Colonic mucosa (tissue), 4 donors: ENCODE measurements at places on chromosomes 2 and 18. TPM values are rescaled to one million over a fixed set of nuclear protein-coding genes. Genes with fewer than 3 reads are reported as not detected.

- DNase-seq, result no peak
Measured at GRCh38 chr2:210456571-210456970, 20.0 kb downstream of the LANCL1 start.

DNA sequence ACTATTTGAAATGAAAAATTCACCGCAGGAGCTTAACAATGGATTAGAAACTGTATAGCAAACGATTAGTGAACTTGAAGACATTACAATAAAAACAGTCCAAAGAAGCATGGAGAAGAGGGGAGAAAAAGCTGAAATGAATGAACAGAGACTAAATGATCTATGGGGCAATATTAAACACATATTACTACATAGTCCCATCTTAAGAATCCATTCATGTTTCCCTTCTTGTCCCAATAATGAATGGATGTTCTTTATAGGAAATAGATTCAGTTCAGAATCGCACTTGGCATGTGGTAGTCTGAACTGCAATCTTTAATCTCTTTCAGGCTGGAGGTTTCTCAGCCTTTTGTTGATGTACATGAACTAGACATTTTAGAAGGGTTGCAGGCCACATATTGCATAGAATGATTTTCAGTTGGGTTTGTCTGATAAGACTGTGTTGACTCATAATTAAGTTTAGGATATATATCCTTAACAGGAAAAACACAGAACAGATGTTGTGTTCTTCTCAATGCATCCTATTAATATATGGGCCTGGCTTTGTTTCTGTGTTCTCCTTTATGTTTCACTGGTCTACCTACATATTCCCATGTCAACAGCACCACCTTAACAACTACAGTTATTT, 27.9 kb downstream of the CCDC88A start:
- no peak for DNase-seq

MLPH gene
- total RNA-seq, result 87.9 TPM

LCT gene
- 0.08 TPM for total RNA-seq

GRCh38 chr18:37252854-37253393, 312.7 kb downstream of the CELF4 start:
- DNase-seq, result no peak

DNA sequence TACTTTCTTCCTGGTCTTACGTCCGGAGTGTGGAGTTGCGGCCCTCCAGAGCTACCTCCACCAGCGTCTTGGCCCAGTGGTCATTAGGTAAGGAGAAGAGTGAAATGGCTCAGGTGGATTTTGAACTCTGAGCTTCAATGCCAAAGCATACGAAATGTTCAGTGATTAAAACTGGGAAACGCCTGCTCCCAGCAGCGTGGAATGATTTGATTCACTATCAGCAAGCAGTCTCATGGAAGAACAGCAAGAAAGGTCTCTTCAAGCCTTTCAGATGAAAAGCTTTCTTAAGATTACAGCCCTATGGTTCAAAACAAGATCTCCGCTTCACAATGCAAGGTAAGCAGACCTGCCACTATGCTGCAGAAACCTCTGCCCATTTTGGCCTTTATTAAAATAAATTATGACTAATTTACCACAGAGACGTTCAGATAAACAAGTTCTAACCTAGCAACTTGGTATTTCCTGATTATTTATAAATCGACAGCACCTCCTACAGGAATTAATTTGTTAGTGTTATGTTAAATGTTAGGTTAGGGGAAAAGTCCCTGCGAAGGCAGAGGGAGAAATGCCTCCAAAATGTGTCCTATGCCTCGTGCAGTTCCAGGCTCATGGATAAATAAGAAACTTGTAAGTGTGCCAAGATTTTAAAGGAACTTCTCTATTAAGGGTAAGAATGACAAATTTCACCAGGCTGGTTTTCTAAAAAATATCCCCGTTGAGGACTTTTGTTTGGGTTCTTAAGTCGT, 10.1 kb downstream of the SP9 start:
- no peak for DNase-seq

DNA sequence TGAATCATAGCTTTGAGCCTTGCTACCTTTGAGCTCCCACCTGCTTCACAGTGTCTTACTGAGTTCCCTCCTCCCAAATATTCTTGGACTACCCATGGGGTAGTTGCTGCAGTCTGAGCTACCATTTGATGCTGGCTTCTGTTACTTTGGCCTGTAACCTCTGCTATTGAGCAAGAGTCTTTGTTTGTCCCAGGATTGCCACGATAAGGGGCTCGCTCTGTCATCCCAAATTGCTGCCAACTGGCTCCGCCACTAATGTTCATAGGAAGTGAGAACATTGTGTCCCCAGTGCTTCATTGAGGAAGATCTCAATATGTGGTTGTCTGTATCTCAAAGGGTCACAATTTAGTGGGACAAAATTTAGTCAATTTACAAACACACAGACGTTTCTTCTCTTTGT, 103.8 kb downstream of the TRIM43 start:
- DNase-seq, result no peak

GRCh38 chr2:86064006-86064405, 41.7 kb downstream of the POLR1A start:
- no peak for DNase-seq

IL1A gene
- total RNA-seq, result not detected

GRCh38 chr2:183709829-183710228, 585.6 kb downstream of the NUP35 start:
- DNase-seq, result no peak

DNA sequence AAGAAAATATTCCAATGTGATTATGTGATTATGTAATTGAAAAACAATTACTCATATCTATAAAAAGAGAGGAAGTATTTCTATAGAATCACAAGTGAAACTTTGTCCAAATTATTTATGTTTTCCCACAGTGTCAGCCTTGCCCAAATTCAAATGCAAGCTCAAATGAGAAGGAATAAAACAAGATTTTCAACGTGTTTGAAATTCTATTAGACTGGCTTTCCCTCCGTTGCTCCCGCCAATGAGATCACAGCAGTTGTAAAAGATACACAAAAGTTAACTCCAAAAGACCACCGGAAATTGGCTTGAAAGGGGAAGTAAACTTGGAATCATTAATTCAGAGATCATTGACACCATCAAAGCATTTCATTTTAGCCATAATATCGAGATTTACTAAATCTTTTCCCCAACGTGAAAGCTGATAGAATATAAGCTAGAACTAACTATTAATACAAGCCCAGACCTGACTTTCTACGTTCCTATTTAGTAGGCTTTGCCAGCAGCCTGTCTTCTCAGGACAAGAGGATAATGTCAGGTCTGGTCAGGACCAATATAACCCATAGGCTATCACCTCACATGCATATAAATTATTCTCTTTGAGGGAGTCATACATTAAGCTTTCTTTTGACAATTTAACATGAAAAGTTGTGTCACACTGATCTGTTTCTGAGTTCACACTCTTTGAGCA, 222.6 kb upstream of the CHAC2 start:
- DNase-seq, result no peak

COL4A4 gene
- total RNA-seq, result 0.93 TPM

DNA sequence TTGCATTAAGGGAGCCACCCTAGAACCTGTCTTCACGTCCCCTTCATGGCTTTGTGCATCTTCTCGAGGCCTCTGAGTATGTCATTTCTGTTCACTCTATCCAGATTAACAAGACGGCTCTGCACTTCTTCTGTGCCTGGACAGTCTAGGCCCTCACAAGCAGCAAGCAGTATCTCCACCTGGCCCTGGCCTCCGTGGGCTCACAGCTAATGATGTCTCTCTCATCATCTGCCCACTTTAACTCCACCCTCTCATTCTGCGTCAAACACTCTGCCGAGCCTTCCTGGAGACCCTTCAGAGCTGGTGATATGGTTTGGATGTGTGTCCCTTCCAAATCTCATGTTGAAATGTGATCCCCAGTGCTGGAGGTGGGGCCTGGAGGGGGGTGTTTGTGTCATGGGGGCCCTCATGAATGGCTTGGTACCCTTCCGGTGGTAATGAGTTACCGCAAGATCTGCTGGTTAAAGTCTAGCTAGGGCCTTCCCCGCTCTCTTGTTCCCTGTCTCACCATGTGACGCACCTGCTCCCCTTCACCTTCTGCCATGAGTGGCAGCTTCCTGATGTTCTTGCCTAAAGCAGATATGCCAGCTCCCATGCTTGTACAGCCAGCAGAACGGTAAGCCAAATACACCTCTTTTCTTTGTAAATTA, 132.5 kb upstream of the ID2 start:
- DNase-seq, result peak; percentile 14

ZCCHC2 gene
- total RNA-seq, result 24.7 TPM

- DNase-seq, result no peak
Measured at GRCh38 chr2:33033606-33034081, 86.9 kb downstream of the LTBP1 start.

- no peak for DNase-seq
Measured at GRCh38 chr2:156908825-156909224, 348.7 kb upstream of the GALNT5 start.

DNA sequence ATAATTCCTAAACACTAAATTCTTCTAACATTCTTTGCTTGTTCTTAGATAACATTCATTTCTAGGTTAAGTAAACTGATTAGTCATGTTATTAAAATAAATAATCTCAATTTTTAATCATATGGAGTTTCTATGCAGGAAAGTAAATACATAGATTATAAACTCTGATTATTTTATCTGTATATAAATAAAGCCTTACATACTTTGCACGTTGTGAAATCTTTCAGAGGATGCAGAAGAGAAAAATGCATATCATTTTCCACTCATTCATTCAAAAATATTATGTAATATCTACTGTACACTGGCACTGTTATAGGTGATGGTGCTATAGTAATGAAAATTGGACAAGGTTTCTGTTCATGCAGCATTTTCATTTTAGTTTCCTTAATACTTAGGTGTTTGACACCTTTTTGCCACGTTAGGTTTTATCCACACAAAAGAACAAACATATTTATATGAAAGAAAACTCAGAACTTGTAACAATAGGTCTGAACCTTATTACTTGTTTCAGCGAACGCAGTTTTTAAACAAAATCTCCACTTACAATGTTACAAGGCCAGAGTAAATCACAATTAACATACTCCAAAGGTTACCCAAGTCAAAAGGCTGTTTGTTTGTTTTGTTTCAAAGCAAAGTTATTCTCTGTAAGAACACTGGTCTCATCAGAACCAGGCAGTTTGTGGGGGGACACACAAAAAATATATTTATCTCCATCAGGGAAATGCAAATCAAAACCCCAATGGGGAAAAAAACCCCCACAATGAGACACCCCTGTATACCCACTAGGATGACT, 27.4 kb downstream of the ADAM17 start:
- DNase-seq, result no peak

TLX2 gene
- 0.12 TPM for total RNA-seq

GRCh38 chr2:20737505-20737904, 70.6 kb downstream of the GDF7 start:
- no peak for DNase-seq

DNA sequence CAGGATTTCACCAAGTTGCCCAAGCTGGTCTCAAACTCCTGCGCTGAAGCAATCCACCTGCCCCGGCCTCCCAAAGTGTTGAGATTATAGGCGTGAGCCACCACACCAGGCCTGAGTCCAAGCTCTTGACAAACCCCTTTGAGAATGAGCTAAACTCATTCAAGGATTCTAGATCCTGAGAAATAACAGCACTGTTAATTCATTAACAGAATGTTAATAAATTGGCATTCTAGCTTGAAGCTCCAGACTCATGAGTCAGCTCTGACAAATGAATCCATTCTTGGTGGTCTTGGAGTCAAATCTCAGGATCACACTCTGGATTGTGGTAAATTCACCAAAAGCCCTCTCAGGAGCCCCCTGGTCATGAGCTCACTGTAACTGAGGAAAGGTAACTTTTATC, 1.8 kb downstream of the NARS1 start:
- no peak for DNase-seq

ERMN gene
- 0.37 TPM for total RNA-seq

DNA sequence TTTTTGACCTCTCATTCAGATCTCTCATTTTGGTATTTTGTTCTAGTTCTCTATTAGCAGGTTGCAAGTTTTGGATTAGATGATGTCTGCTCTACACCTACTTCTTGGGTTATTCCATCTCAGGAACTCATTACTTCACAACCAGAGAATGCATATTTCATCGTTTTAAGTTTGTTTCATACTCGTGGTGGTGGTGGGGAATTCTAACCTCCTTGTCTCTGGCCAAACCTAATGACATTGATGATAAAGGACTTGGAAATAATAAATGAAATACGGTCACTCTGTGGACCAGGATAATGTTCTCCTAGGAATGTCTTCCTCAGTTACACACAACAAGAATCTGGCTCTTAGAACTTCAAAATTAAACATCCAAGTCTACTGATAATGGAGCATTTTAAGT, 115.2 kb downstream of the CDC42EP3 start:
- no peak for DNase-seq

GRCh38 chr2:174633623-174633930, 36.0 kb upstream of the WIPF1 start:
- DNase-seq, result no peak

- no peak for DNase-seq
Measured at GRCh38 chr2:34159901-34160300, 560.8 kb upstream of the FAM98A start.

DNA sequence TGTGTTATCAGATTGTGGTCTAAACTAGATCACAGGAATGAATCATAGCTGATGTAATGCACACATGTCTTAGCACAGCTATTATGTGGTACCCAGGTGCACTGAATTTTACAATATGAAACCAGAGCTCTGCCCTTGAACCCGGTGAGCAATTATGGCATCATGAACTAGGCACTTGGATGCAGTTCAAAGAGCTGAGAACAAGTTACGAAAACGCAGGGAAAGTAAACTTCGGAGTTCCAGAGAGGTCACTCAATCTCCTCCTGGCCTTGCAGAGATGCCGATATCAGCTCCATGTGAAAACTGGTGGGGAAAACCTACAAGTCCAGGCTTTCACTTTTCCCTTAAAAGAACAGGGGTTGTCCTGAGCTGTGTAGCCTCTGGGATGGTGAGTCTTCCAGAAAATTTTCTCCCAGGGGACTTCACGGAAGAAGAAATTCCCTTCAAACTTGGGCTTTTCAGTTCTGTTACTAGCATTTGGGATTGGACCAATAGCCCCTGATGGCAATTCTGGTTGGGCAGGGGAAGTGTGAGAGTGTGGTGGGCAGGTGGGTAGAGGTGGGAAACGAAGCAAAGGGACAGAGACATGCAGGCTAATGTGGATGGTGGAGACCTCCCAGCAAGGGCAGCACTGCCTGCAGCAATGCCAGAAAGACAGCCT, 71.1 kb upstream of the SH3BP4 start:
- DNase-seq, result peak; percentile 43

FBLN7 gene
- 0.66 TPM for total RNA-seq

DNA sequence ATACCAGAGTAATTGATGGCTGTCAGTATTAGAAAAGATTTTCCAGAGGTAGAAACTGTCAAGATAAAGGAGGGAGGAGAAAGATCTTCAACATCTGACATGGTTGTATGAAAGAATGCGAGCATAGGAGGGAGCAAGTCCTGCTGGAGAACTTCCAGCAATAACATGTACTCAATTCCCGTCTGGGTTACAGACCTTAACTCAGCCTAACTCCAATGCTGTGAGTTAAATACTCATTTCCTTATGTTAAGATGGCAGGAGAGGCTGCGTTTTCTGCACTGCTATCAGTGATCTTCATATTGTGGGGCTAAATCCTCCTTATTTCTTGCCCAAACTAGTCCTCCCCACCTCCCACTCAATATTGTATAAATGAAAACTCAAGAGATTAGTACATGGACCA, 6.7 kb upstream of the CERS6 start:
- no peak for DNase-seq
